Lung (tissue), 17 donors: ENCODE measurements at places on chromosomes 4 and X. TPM values are rescaled to one million over a fixed set of nuclear protein-coding genes. Genes with fewer than 3 reads are reported as not detected.
A peak's percentile ranks its signal among the peaks of the same experiment; 100 is the strongest.

- no peak for DNase-seq
- no peaks in the 10 kb centered on the region for H3K36me3 ChIP-seq
- H3K27ac ChIP-seq: no peak overlapping the region
- H3K4me1 ChIP-seq: peaks cover 9% of the 10 kb centered on the region
These were observed 126.5 kb downstream of the REELD1 start for GRCh38 chr4:146340798-146341197.

GRCh38 chrX:1389181-1389992, 2.5 kb downstream of the SLC25A6 start:
- peaks cover 24% of the 10 kb centered on the region for H3K4me1 ChIP-seq
- no peak overlapping the region for H3K27ac ChIP-seq
- no peak for DNase-seq
- H3K36me3 ChIP-seq: peaks cover 67% of the 10 kb centered on the region
- H3K4me3 ChIP-seq: no peak overlapping the region

NOCT gene
- 6.8 TPM for total RNA-seq

FAM47E gene
- 10.7 TPM for total RNA-seq

DNA sequence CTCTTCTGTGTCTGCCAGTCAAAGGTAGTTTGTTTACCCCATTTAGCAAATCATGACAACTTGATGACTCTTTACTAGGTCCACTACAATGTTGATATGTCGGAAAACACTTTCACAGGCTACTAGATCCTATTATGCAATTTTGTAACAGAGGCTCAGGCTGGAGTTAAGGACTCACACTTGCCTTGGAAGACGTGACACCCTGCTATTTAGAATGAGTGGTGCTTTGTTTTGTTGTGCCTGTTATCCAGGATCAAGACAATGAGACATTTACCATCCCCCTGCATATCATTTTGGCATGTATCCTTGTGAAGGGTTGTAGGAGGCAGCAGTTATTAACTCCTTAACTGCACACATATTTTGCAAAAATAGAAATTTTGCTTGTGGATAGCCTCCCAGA, 263.7 kb downstream of the IL1RAPL1 start:
- H3K27me3 ChIP-seq: peaks cover 3% of the 10 kb centered on the region
- no peak overlapping the region for H3K4me3 ChIP-seq
- DNase-seq: no peak
- H3K4me1 ChIP-seq: no peaks in the 10 kb centered on the region

TMPRSS11F gene
- total RNA-seq: not detected

DNA sequence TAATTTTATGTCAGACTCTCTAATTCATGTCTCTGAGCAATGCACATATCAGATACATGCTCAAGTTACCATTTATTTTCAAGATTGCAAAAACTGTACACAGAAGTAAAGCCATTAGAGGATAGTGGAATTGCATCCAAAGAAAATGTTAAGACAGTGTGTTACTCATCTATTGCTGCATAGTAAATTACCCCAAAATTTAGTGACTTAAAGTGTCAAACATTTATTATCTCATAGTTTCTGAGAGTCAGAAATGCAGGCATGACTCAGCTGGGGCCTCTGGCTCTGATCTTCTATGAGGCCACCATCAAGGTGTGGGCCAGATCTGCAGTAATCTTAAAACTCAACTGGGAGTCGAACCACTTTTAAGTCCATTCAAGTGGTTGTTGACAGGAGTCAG, 275.2 kb downstream of the QDPR start:
- H3K4me3 ChIP-seq: no peak overlapping the region
- H3K27ac ChIP-seq: no peak overlapping the region
- DNase-seq: no peak
- peaks cover 6% of the 10 kb centered on the region for H3K4me1 ChIP-seq
- no peaks in the 10 kb centered on the region for H3K36me3 ChIP-seq

GNRHR gene
- total RNA-seq: not detected

DNA sequence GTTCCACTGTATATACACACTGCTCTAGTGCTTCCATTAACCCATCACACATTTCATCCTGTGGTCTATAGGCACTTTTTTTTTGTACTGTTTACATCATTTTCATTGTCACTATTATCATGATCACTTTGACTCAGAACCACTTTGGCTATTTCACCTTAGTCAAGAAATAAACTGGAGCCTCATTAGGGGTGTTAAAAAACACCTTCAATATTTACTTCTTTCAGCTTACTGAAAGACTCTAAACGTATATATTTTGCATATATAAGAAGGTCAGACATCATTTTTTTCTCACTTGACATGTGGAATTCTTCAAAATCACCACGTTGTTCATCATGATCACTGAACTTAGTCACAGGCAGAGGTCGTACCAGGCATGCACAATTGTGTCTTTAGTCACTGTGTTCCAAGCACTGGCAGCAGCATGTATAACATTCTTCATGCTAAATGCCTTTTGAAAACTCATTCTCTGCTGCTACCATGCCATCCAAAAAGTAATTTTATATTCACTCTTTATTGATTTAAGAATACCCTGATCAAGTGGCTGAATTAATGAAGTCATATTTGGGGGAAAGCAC, 229.2 kb upstream of the ARSJ start:
- no peaks in the 10 kb centered on the region for H3K4me1 ChIP-seq
- peak; percentile 50 for DNase-seq
- no peak overlapping the region for H3K27ac ChIP-seq
- no peak overlapping the region for H3K4me3 ChIP-seq
- no peaks in the 10 kb centered on the region for H3K36me3 ChIP-seq

DNA sequence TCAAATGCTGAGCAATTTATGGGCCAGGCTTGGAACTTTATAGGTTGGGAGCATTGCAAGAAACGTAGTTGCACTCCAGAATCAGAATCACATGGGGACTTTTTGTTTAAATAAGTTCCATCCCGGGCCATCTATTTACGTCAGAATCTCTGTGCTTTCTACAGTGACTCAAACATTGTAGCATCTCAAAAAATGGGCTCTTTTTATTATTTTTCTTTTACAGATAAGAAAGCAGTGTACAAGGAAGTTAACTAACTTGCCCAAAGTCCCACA, 10.2 kb downstream of the CC2D2A start:
- H3K4me1 ChIP-seq: no peaks in the 10 kb centered on the region
- DNase-seq: no peak
- no peak overlapping the region for H3K27ac ChIP-seq
- peak overlapping the region; percentile 9 for H3K4me3 ChIP-seq
- peaks cover 32% of the 10 kb centered on the region for H3K36me3 ChIP-seq
- H3K27me3 ChIP-seq: no peaks in the 10 kb centered on the region

DNA sequence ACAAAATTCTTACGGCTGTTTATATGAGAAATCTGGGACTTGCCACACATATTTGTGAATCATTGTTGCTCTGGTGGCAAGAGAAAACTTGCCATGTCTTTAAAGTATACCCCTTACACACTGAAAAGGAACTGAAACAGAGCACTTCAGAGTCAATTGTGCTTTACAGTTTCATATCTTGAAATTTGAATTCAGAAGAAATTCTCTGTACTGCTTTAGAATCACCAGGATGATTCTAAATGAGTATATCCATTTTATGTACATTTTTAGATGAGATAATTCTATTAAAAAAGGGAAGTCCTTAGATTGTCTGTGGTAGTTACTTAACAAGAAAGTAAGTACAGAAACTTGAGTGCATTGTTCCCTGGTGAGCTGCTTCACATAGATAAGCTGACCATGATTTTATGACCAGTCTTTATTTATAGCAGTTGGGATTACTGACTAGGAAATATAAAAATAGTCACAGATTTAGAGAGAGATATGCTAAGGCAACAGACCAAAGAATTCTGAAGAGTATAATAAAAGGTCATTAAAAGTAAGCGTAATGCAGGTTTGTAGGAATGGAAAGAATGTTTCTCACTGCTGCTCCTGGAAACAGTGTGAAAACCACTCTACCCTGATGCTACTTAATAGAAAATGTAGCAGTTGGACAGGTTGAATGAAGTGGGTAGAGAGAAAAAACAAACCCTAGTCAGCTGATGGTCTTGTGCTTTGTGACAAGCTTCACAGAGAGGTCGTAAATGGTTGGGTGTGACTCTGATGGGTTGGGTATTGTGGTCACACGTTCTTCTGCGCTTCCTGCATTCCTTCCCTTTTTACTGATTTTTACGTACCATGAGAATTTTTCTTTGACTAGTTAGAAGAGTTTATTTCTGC, 41.0 kb downstream of the FNIP2 start:
- no peaks in the 10 kb centered on the region for H3K27me3 ChIP-seq
- peaks cover 8% of the 10 kb centered on the region for H3K4me1 ChIP-seq
- H3K4me3 ChIP-seq: no peak overlapping the region
- H3K36me3 ChIP-seq: no peaks in the 10 kb centered on the region
- DNase-seq: peak; percentile 66

DNA sequence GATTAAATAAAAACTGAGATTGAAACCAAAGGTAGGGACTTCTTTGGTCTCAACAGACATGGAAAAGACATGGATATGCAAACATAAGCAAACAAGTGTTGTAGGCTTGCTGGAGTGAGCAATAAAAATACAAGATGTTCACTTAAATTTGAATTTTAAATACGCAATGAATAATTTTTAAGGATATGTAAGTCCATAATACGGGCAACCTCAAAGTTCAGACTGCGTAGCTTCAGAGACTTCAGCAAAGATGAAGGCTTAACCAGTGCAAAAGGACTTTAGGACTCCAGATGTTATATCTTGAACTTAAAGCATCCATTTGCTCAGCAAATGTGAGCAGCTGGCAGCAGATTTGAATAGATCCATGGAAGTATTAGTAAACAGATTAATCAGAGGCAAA, 549.3 kb downstream of the ARAP2 start:
- no peak overlapping the region for H3K4me3 ChIP-seq
- no peak overlapping the region for H3K27ac ChIP-seq
- no peak for DNase-seq
- H3K27me3 ChIP-seq: no peaks in the 10 kb centered on the region
- H3K36me3 ChIP-seq: no peaks in the 10 kb centered on the region

DNA sequence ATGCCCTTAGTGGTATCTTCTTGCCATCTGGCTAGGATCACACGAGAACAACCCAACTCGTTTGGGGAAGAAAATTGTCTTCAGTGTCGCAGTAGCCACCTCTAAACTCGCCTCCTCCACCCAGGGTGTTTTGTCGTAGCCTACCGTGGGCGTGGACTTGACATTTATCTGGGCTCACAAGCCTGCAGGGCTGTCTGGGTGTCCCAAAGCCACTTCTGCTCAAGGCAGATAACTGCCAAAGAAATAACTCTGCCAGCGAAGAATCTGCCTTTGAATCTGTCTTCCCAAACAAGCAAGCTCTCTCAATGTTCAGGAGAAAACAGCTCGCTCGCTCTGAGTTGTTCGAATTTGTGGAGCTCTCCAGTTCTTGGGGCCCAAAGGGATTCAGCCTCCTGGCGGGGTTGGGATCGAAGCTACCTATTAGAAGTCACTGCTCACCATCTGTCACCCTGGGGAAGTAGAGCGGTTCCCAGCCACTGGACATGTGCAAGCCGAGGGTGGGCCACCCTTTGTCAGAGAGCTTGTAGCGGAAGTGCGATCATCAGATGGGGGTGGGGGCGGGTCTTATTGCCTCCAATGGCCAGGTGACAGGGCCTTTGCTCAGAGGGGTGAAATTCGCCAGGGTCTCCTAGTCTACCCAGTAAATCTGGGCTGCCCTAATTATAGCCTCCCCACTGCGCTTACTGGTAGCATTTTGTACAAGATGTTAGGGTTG, 14.8 kb downstream of the BLOC1S4 start:
- H3K36me3 ChIP-seq: no peaks in the 10 kb centered on the region
- H3K4me3 ChIP-seq: no peak overlapping the region
- H3K27me3 ChIP-seq: peaks cover 7% of the 10 kb centered on the region

DNA sequence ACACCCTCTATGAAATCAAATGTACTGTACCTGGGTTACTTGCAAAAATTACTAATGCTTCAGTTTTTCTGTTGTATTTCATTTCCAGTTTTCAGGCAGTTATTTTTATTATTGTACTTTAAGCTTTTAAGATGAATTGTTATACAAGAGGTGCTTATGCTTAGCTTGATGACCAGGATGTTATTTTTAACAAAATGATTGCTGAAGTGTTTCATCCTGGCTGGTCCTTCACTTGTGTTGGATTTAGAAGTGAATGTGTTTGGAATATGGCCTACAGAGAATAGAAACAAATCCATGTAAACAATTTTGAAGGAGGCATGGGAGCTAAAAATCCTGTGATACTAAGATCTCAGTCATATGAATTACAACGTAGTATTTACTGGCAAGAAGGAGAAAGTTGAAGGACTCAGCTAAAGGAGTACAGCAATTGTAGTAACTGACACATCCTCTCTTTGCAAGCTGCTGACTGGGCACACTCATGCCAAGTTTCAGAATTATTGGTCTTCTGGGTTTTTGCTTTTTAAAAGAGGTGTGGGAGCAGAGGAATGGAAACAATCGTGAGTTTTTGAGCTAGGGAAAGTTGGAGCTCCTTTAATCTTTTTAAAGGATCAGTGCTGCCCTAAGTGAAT, 9.2 kb downstream of the UBE2A start:
- H3K4me1 ChIP-seq: no peaks in the 10 kb centered on the region
- no peaks in the 10 kb centered on the region for H3K36me3 ChIP-seq
- no peaks in the 10 kb centered on the region for H3K27me3 ChIP-seq
- peak; percentile 1 for DNase-seq
